ENCODE measurements at places on chromosomes 6 and 20. TPM values are rescaled to one million over a fixed set of nuclear protein-coding genes. Genes with fewer than 3 reads are reported as not detected.

DNA sequence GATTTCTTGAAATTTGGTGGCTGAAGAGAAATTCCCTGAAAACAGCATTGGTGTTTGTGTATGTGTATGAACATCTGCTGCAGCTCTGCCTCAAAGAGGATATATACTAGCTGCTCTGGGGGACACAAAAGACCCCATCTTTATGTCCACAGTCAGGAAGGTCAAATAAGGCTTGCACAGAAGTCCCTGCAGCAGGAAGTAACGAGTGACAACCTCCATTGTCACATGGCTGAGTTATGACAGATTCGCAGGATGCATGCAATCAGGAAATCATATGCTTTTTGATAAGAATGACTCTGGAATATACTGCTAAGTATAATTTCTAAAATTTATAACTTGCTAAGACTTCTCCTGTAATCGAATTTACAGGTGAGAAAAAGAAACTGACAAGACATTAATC, 225.9 kb upstream of the CST7 start:
- no peaks in the 10 kb centered on the region for H3K36me3 ChIP-seq
- DNase-seq: no peak
- H3K4me1 ChIP-seq: no peaks in the 10 kb centered on the region

DNA sequence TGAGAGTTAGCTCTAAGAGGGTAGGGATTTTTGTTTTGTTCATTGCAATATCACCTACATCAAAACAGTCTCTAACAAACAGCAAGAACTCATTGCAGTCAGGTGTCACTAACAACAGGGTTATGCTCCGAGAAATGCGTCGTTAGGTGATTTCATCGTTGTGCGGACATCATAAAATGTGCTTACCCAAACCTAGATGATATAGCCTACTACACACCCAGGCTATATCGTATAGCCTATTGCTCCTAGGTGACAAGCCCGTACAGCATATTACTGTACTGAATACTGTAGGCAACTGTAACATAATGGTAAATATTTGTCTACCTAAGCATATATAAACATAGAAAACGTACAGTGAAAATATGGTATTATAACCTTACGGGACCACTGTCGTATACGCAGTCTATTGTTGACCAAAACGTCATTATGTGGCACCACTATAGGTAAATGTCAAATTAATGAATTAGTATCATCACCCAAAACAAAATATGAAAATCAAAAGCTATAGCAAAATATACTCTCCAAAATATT, 49.9 kb upstream of the TAB2 start:
- H3K4me1 ChIP-seq: no peaks in the 10 kb centered on the region
- H3K27ac ChIP-seq: no peak overlapping the region
- H3K36me3 ChIP-seq: no peaks in the 10 kb centered on the region
- no peaks in the 10 kb centered on the region for H3K27me3 ChIP-seq
- no peak overlapping the region for H3K4me3 ChIP-seq

GRCh38 chr20:35866418-35867202, 87.7 kb downstream of the SCAND1 start:
- no peak overlapping the region for H3K27ac ChIP-seq
- no peak for DNase-seq
- no peaks in the 10 kb centered on the region for H3K36me3 ChIP-seq
- H3K27me3 ChIP-seq: no peaks in the 10 kb centered on the region

DNA sequence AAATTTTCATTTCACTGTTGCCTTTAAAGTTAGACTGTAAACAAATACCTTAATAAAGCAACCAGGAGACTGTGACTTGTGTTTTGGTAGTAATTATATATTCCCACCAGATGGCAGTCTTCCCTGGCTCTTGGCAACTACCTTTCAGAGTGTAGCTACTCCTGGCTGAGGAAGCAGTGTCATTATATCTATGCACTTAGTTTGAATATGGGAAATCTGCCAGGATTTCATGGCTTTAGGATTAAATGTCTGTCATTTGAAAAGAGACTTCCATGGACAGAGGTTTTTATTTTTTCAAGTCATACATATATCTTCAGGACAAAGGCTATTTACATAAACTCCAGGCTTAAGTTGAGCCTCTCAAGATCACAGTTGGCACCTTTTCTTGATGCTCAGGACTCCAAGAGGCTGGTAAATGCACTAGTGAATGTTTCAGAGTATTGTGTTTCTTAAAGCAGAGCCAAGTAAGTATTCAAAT, 160.1 kb downstream of the C6orf58 start:
- H3K4me3 ChIP-seq: no peak overlapping the region
- no peak overlapping the region for H3K27ac ChIP-seq
- peak; percentile 31 for DNase-seq
- peaks cover 7% of the 10 kb centered on the region for H3K4me1 ChIP-seq
- no peaks in the 10 kb centered on the region for H3K36me3 ChIP-seq
- no peaks in the 10 kb centered on the region for H3K27me3 ChIP-seq

DNA sequence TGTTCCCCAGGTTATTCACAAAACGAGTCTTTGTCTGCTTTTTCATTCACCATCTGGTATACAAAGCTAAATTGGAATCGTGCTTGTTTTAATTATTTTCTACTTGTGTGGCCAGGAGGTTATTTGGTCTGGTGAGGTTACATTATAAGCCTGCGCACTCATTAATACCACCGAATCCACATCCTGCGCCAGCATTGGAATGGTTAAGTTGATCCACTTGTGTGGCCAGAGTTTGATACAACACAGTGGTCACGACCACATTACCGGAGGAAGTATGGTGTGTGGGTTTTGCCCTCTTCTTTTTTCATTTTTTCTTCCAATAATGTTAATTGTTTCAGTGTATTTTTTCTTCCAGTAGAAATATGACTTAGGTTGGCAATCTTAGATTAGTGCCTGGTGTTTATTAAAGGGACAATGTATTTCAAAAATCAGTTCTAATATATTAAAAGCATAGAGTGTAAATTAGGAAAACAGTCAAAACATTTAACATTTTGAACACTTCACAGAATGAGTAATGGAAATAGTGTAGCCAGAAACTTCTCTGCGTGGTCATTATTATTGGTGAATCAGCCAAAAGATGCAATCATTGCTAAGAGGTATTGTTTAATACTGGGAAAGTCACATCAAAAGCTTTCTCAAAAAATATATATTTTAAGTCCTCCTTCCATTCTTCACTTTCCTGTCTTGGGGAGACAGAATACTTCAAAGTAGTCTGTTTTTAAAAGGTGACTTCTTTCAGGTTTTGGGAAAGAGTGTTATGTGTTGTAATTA, 84.5 kb downstream of the JARID2 start:
- H3K4me1 ChIP-seq: peaks cover 35% of the 10 kb centered on the region
- no peak for DNase-seq
- H3K27me3 ChIP-seq: no peaks in the 10 kb centered on the region
- no peak overlapping the region for H3K4me3 ChIP-seq

DNA sequence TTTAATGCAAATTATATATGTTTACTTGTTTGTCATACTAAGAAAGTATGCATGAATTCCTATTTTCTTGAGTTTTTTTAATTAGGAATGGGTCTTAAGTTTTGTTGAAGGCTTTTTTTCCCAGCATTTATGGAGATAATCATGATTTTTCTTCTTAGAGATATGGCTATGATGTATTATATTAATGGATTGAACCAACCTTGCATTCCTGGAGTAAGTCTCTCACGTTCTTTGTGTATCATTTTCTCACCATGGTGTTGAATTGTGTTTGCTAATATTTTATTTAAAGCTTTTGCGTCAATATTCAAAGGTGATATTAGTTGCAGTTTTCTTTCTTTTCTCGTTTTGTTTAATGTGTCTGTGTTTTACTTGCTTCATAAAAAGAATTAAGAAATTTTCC, 48.4 kb upstream of the SLC35D3 start:
- DNase-seq: no peak
- H3K4me3 ChIP-seq: no peak overlapping the region
- H3K4me1 ChIP-seq: peaks cover 6% of the 10 kb centered on the region
- no peak overlapping the region for H3K27ac ChIP-seq
- no peaks in the 10 kb centered on the region for H3K27me3 ChIP-seq

GRCh38 chr6:112310439-112311125, 36.5 kb upstream of the RFPL4B start:
- no peaks in the 10 kb centered on the region for H3K36me3 ChIP-seq
- H3K4me1 ChIP-seq: peaks cover 4% of the 10 kb centered on the region
- no peaks in the 10 kb centered on the region for H3K27me3 ChIP-seq
- no peak for DNase-seq

DNA sequence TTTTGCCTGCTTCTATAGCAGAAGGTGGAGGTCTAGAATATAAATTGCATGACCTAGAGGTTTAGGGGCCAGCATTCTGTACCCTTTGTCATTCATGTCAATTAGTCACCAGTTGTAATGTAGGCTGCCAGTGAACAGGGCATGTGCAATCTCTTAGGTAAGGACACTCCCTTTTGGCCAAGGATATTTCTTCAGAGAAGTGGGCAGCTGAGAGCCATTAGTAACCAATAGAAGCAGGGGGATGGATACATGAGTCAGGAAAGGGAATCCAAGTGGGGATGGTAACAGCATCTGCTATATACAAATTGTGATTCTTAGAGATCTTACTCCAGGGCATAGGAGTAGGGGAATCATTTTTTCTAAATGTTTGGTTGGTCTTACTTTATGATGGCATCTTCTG, 494.2 kb upstream of the JAG1 start:
- H3K4me1 ChIP-seq: no peaks in the 10 kb centered on the region
- H3K36me3 ChIP-seq: no peaks in the 10 kb centered on the region
- H3K4me3 ChIP-seq: no peak overlapping the region

GRCh38 chr20:63533388-63533787, 3.8 kb downstream of the PTK6 start:
- H3K4me3 ChIP-seq: no peak overlapping the region
- H3K27ac ChIP-seq: no peak overlapping the region
- H3K36me3 ChIP-seq: no peaks in the 10 kb centered on the region
- H3K27me3 ChIP-seq: no peaks in the 10 kb centered on the region

- H3K27ac ChIP-seq: no peak overlapping the region
- H3K36me3 ChIP-seq: no peaks in the 10 kb centered on the region
- peaks cover 51% of the 10 kb centered on the region for H3K4me1 ChIP-seq
- no peaks in the 10 kb centered on the region for H3K27me3 ChIP-seq
- H3K4me3 ChIP-seq: no peak overlapping the region
Observed at GRCh38 chr6:15254070-15254975, 8.5 kb downstream of the JARID2 start.

GRCh38 chr20:23938118-23938438, 50.5 kb downstream of the GGTLC1 start:
- H3K4me1 ChIP-seq: no peaks in the 10 kb centered on the region
- H3K27me3 ChIP-seq: no peaks in the 10 kb centered on the region
- no peaks in the 10 kb centered on the region for H3K36me3 ChIP-seq
- no peak for DNase-seq
- no peak overlapping the region for H3K27ac ChIP-seq
- H3K4me3 ChIP-seq: no peak overlapping the region

DNA sequence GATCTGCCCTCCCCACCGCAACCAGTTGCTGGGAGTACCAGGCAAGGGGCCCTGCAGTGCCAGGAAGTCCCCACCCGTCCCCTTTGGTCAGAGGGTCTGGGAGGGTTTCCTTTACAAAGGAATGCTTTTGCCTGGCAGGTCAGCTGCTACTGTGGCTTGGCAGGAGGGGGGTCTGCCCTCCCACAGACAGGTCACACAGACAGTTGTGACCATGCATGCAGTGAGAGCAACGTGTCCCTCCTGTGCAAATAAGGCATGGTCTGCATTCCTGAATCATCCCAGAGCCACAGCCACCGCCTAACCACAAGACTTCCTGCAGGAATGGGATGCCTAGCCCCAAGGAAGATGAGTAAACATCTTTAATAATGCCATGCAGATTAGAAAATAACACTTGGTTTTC, 439 bp upstream of the F13A1 start:
- H3K27ac ChIP-seq: no peak overlapping the region
- no peaks in the 10 kb centered on the region for H3K27me3 ChIP-seq
- no peak for DNase-seq
- no peaks in the 10 kb centered on the region for H3K36me3 ChIP-seq
- no peaks in the 10 kb centered on the region for H3K4me1 ChIP-seq
- H3K4me3 ChIP-seq: no peak overlapping the region

DNA sequence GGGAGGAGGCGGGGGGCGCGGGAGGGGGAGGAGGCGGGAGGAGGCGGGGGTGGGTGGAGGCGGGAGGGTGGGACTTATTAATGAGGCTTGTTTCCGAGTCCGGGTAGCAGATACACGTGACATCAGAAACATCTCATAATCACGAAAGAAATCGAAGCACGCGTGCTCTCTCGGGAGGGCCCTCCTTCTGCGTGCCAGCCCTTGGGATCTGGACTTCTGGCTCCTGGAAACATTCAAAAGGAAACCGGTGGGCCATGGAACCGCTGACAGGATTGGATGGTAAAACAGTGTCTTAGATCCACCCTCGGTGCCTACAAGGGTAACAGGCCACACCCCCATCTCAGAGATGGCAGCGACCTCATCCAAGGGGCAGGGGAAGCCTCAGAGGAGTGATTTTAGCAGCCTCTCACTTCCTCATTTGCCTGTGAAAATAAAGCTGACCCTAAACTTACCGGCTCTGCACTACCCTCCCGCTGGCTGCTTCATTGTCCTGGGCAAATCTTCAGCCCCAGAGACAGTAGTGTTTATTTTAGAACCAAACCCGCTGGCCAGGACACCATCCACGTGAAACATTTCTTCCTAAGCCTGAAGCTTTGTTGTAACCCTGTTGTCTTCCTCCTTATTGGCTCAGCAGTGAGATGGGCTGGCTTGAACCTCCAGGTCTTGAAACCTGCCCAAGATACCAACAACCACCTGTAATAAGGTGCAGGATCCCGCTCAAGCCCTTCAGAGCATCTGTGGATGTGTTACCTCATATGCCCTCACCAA, 97.5 kb downstream of the PSMG4 start:
- H3K27ac ChIP-seq: peak overlapping the region; percentile 86
- H3K36me3 ChIP-seq: no peaks in the 10 kb centered on the region
- peaks cover 64% of the 10 kb centered on the region for H3K4me1 ChIP-seq
- H3K4me3 ChIP-seq: no peak overlapping the region

GRCh38 chr20:8168785-8169288, 36.8 kb downstream of the PLCB1 start:
- H3K27me3 ChIP-seq: no peaks in the 10 kb centered on the region
- H3K27ac ChIP-seq: no peak overlapping the region
- no peak overlapping the region for H3K4me3 ChIP-seq
- H3K36me3 ChIP-seq: no peaks in the 10 kb centered on the region

- H3K4me3 ChIP-seq: no peak overlapping the region
- DNase-seq: no peak
- H3K36me3 ChIP-seq: no peaks in the 10 kb centered on the region
- no peak overlapping the region for H3K27ac ChIP-seq
- no peaks in the 10 kb centered on the region for H3K4me1 ChIP-seq
- H3K27me3 ChIP-seq: no peaks in the 10 kb centered on the region
Observed at GRCh38 chr6:103675807-103676406, 1183.8 kb downstream of the HACE1 start.

DNA sequence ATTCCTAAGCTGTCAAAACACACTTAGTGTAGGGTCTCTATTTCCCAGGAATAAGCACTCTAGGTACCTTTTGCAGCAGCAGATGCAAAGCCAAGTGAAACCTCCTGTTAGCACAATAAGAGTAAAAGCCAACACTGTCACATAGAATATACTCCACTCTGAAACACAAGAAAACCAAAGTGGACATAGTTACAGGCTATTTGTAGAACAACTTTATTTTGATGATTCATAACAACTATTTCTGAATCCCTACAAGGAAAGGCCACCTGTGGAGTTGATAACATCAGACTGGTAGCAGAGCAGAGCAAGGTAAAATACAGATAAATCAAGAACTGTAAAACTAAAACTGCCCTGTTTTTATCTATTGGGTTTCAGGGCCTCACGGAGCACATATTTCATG, 59.7 kb downstream of the ALDH5A1 start:
- no peak for DNase-seq
- no peaks in the 10 kb centered on the region for H3K4me1 ChIP-seq
- H3K27me3 ChIP-seq: no peaks in the 10 kb centered on the region
- no peaks in the 10 kb centered on the region for H3K36me3 ChIP-seq

The TNFAIP3 gene
- 12.5 TPM for total RNA-seq

The TMEM217 gene
- not detected for total RNA-seq

The ADTRP gene
- not detected for total RNA-seq

The MAP3K5 gene
- 36.9 TPM for total RNA-seq

The SAPCD1 gene
- 2.6 TPM for total RNA-seq
